ENCODE measurements at places on chromosomes 7 and 10.

GRCh38 chr7:105866102-105866801, 10.1 kb downstream of the ATXN7L1 start:
- peak; percentile 37 for DNase-seq

DNA sequence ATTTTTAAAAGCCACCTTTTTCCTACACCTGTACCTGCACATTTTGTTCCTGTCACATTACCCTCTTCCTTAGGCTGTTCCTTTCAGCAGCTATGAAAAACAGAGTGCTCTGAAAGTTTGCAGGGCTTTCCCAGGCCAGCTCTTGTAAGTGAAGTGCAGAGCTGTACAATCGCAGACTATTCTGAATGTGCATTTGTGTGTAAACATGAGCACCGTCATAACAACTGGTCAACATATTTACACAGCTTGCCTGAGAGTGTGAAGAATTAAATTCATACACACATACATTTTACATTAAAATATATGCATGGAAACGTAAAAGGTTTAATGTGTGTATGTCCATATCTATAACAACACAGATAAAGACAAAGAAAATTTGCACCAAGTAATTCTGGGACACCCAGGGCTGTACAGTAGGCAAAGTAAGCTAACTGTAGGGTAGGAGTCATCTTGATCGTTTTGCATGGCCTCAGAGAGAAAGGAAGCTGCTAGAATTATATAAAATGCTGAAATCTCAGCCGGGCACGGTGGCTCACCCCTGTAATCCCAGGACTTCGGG, 23.6 kb upstream of the LYZL1 start:
- no peak for DNase-seq

- DNase-seq: peak; percentile 3
These were observed 15.6 kb upstream of the PLEKHS1 start for GRCh38 chr10:113735913-113736312.

DNA sequence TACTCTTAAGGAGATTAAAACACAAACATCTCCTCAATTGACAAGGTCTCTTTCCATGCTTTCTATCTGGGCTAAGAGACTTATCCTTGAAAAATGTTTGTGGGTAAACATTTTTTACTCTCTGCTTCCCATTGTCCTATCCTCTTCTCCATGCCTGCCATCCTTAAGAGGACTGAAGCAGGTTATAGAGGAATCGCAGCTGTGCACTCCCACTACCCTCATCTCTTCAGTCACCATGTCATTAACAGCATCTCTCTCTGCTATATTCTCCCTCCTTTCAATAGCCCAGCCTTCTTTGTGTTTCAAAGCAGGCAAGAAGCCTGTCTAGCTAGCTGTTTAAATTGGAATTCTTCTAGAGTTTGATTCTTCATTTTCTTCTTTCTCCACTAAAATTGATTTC, 22.6 kb downstream of the COL1A2 start:
- peak; percentile 57 for DNase-seq

DNA sequence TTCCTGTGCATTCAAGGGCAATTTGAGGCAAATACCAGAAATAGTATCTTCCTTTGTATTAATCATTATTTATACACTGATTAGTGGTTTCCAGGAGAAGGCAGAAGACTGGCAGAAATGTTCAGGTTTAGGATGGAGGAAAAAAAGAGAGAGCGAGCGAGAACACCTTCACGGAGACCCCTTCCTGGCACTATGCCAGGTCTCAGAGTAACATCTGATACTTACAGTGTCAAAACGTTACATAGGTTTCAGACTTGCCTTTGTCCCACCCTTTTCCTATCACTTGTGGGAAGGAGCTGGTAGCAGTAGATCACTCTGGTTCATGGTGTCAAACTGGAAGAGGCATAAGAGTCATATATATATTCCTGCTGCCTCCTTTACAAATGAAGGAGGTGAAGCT, 652 bp downstream of the OR2A12 start:
- no peak for DNase-seq

GRCh38 chr10:77393821-77394501, 243.6 kb downstream of the KCNMA1 start:
- DNase-seq: no peak

GRCh38 chr7:45606050-45606449, 31.9 kb downstream of the ADCY1 start:
- DNase-seq: no peak

GRCh38 chr7:133912916-133913697, 214.0 kb upstream of the LRGUK start:
- DNase-seq: no peak

GRCh38 chr7:98280791-98281756, at the start of gene BRI3:
Gene BRI3 (plus strand): TSS chr7:98281686. CDS start chr7:98281796, 110 bp downstream.
- peak; percentile 91 for DNase-seq

- no peak for DNase-seq
These were observed 46.2 kb downstream of the RGS10 start for GRCh38 chr10:119496273-119496672.

Measured in NCI-H187 (cell line).